Stimulated activated CD4-positive, alpha-beta T cell treated with anti-CD3 and anti-CD28 coated beads, Interleukin-2, amount 100 ng/mL, for 4 hours (primary cell): ENCODE measurements at places on chromosomes 5 and 9.

GRCh38 chr9:3150074-3150473 lies 306.2 kb upstream of the PUM3 start:
- DNase-seq: no peak

- DNase-seq: no peak
Observed at GRCh38 chr5:167171056-167171455, 1120.4 kb upstream of the WWC1 start.

DNA sequence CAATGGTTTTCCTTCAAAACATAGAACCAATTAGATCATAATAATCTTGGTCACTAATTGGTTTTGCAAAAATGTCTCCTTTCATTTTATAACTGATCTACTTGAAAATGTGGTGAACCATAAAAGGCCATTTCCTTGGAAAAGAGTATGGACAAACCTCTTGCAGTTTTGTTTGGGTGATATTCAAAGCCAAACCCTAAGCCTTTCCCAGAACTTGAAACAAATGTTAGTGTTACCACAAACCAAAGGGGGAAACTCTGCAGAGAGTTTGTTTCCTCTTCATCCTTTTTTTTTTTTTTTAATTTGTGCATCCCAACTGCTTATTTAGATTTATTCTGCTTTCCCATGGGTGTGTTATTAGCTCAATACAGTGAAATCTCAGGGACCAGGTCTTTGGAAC lies 204.4 kb upstream of the ADAMTSL1 start:
- no peak for DNase-seq

DNA sequence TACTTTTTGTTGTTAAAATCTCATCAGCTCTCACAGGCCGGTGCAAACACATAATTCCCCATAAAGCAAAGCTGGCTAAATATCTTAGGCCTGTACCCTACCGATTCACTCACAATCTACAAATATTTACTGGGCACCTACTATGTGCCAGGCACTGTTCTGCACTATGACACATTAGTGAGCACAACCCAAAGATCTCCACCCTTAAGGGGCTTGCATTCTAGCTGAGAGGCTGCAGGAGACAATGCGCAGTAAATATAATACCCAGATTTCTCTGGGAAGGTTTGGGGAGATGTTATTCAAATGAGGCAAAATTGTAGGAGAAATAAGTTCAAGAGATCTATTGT lies 53.7 kb downstream of the FNBP1 start:
- no peak for DNase-seq

DNA sequence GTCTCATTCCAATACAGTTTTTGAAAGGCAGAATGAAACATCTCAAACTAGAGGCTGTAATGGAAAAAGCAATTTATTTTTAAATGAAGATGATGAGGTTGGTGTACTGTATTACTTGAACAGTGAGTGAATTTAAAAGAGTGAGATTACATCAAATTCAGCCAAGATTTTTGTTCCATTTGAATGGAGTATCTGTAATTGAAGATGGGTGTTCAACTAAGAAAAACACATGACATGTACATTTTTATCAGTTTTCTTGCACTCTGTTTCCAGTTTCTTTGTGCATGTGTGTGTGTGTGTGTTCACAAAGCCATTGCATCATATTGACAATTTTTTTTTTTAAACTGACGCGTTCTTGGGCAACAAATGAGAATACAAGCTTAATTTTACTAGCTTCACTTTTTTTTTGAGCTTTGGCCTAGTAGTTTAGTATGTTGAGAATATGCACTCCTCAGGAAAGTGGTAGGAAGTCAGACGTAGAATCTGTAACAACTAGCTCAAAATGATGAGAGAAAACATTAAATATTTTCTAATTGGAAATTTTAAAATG lies 243.5 kb downstream of the MAST4 start:
- no peak for DNase-seq

DNA sequence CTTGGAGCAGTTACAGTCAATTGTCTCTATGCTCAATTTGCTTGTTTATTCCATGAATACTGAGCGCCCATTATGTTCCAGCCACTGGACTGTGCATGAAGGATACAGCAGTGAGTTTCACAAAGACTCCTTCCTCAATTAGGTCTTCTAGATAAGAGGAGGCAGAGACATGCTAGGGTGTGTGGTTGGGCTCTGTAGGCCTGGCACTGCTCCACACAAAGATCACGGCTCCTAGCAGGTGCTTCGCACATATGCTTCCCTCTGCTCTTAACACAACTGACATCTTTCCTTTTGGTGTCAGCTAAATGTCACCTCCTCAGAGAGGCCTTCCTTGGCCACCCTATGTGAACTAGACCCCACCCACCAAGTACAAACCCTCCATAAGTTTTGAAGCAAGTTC lies 10.9 kb downstream of the IL12B start:
- DNase-seq: no peak

DNA sequence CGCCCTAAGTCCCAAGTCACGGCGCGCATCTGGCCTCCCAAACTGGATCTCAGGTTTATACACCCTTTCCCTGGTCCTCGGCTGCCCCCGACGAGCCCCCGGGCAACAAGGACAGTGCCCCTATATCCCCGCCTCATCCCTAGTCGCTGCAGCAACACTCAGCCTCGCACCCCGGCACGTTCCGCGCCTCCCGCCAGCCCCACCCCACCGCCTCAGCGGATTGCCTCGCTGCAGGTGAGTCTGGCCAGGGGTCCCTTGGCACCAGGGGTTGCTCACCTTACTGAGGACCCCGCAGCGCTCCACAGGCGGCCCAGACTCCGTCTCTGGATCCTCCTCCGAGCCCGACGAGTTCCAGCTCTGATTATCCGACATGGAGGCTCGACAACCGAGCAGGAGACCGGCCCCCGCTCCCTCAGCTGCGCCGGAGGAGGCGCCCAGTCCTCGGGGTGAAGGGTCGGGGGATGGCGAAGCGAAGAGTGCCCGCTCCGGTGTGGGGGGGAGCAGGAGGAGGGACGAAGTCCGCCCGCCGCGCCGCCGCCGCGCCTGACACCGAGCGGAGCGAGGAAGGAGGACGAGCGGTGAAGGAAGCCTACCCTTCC lies 494 bp downstream of the CERT1 start:
- peak; percentile 9 for DNase-seq

GRCh38 chr9:5800969-5801738 lies 31.8 kb downstream of the ERMP1 start:
- no peak for DNase-seq

- no peak for DNase-seq
Observed at GRCh38 chr5:60903356-60903755, 41.5 kb downstream of the ERCC8 start.

- DNase-seq: no peak
Observed at GRCh38 chr5:103347716-103348423, 89.3 kb downstream of the MACIR start.

DNA sequence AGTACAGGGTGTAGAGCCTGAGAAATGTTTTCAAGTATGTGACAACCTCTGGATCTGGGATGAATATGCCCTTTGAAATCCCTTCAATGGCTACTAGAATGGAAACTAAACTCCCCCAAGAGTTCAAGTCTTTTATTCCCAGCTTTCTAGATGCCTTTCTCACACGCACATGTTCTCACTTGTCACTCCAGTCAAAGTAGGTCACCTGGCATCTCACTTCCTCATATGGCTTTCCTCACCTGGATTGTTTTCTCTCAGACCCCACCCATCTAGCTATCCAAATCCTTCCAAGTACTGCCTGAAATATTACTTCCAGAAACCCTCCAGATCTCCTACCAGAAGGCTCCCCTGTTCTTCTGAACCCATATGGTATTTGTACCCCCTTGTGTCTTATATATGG lies 615.4 kb upstream of the KLF4 start:
- no peak for DNase-seq

DNA sequence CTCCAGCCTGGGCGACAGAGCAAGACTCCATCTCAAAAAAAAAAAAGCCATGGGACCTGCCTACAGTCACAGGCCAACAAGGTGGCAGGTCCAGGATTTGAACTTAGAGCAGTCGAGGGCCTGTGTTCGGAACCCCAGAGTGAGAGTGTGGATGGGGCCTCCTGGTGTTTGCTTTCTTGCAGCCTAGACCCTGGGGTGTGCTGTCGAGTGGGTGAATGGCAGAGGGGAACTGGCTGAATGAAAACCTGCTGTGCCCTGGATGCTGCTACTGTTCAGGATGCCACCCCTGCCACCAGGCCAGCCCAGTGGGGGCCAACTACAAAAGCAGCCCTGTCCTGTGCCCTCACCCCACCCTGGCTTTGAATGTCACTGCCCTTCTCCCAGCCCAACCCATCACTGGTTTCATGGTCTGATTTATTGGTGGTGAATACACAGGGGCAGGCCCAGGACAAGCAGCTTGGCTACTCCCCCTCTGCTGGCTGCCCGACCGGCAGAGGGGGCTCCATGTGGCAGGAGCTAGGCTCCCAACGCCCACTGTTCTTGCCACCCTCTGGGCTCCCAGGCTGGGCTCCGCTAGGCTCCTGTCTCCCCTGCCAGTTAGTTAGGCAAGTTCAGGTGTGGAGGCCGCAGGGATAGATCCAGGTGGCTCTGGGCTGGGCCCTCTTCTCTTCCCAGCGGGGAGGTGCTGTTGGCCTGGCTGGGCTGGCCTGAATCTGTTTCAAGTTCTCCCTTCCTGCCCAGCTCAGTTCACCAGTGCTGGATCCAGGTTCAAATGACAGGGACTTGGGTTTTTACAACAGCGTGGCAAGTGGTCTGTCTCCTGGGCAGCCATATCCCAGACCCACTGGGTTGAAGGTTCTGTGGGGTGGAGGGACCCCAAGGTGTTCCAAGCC lies 12.2 kb downstream of the FPGS start:
- no peak for DNase-seq

DNA sequence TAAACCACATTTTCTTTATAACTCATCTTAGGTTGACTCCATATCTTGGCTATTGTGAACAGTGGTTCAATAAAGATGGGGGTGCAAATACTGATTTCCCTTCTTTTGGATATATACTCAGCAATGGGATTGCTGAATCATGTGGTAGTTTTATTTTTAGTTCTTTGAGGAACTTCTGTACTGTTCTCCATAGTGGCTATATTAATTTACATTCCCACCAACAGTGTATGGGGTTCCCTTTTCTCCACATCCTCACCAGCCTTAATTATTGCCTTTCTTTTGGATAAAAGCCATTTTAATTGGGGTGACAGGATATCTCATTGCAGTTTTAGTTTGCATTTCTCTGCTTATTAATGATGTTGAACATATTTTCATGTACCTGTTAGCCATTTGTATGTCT lies 107.7 kb upstream of the EQTN start:
- DNase-seq: no peak

DNA sequence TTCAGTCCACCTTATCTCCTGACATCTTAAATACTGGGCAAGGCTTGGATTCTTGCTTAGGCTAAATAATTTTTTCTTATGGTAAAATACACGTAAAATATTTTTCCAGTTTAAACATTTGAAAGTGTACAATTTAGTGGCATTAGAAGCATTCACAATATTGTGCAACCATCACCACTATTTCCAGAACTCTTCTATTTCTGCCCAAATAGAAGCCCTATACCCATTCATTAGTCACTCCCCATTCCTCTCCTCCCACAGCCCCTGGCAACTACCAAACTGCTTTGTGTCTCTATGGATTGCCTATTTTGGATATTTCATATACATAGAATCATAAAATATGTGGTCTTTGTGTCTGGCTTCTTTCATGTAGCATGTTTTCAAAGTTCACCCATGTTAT lies 57.6 kb downstream of the IL31RA start:
- DNase-seq: no peak

GRCh38 chr5:140116716-140117115 lies 2.8 kb downstream of the PURA start:
- DNase-seq: no peak

DNA sequence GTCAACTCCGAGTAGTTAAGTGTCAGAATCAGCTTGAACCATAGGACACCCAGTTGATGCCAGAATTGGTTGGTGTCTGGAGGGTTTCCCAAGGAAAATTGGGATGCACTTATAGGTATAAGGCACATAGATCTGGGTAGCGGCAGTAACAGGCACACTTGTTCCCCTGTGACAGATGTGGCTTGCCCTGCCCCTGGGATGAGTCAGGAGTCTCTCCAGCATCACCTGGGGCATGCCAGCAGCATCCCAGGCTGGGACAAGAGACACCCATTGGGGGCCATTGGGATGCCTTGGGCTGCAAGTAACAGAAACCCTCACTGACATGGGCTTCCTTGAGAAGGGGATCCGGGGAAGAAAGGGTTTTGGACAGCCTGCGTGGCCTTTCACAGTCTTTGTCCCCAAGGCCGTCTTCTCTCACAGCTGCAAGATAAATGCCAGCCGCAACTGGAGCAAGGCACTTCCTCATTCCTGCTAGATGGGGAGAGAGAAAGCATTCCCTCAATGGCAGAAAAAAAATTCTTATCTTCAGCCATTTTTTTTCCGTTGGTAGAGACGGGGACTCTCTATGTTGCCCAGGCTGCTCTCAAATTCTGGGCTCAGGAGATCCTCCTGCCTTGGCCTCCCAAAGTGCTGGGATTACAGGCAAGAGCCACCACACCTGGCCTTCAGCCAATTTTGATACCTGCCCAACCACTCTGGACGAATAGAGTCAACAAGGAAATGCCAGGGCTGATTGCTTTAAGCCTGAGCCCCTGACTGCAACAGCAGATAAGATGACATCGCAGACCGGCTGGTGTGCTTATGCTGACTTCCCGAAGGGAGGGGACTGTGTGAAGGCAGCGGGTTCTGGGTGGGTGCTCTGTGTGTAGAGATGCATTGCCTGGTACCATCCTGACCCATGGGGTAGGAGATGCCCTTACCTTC lies 13.3 kb upstream of the RNF130 start:
- DNase-seq: no peak

DNA sequence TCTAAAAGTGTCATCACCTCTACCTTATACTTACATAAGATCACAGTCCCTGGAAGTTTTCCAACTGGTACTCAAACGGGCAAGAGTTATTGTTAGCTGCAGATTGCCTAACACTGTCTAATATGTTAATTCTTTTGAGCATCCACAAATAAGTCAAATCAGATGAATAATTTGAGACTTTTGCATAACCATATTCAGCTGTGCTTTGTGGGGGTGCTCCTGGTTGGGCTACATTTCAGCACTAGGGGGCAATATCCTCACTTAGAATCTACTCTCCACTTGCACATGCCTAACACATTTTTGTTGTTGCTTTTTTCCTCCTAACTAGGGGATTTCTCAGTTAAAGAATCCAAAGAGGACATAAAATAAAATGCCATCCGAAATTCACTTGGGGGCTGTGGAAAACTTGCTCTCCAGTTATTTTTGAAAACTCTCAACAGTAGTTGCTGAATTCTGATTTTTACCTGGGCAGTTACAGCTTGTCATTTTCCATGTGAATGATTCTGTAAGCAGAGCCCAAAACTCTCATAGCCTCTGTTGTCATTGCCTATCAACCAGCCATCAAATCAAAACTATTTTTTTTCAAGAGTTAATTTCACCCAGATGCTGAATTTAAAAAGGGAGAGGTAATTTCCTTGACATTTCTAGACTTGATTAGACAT lies 71.5 kb downstream of the TRIM36 start:
- DNase-seq: no peak

DNA sequence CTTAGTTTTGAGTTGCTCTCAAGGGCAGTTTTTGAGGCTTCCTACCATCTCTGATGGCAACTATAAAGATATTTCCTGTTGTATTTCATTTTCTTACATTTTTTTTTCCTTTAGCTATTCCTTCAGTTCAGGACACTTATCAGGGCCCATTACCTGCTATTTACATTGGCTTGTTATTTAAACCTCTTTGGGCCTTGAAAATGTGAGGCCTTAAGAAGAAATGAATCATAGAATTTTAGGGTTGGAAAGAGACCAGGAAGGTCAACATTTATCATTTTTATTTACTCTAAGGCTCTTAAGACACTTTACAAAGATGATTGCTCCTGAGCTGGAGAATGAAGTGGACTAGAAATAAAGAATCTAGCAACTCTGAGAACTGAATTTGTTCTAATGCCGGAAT lies 335.2 kb downstream of the DTWD2 start:
- DNase-seq: no peak
